Activated CD8-positive, alpha-beta memory T cell treated with anti-CD3 and anti-CD28 coated beads, Interleukin-2, amount 50 U/mL, for 4 hours (primary cell): ENCODE measurements at places on chromosomes 11 and 22.

- no peak for DNase-seq
Measured at GRCh38 chr11:7672276-7672959, 882 bp downstream of the CYB5R2 start.

GRCh38 chr11:115700496-115700895, 196.3 kb upstream of the CADM1 start:
- no peak for DNase-seq

DNA sequence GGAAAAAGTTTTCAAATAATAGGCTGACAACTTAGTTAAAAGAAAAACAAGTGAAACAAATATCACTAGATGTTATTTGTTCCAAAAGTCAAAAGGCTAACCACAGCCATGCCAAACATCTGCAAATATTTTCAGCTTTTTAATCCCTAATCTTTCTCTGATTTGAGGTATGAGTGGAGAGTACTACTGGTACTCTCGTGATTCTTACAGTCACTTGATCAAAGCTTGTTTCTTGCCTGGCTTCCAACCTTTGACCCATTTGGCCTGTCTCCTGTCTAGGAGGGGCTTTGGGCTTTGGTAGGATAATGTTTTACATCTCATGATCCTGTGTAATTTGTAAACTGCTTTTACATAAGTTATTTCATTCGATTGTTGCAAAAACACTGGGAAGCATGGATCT, 301.8 kb upstream of the SORL1-AS1 start:
- DNase-seq, result no peak

GRCh38 chr11:33777906-33778305, 3.6 kb upstream of the FBXO3 start:
- no peak for DNase-seq

DNA sequence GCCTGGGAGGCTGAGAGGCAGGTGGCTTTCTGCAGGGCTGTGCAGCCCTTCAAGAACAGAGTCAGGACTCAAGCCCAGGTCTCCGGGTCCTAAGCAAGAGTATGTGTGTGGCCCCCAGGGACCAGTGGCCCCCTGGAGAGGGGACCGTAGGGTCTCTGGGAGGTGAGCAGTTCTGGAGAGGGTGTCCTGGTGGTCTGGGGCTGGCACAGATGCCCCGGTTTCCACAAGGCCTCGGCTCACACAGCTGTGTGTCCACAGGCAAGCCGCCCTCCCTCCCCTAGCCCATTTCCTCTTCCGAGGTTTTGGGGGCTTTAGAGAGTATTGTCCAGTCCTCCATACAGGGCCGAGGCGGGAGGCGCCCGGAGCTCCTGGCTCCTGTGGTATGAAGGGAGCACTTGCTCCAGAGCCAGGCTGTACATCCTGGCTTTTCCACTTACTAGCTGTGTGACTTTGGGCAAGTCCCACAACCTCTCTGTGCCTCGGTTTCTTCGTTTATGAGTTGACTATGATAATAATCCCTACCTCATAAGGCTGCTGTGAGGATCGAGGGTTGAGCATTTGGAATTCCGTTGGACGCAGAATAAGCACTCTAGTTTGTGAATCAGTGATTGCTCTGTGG, 3.4 kb upstream of the RPS19BP1 start:
- no peak for DNase-seq

- DNase-seq, result no peak
Measured at GRCh38 chr11:119258983-119259382, 52.8 kb downstream of the CBL start.

- no peak for DNase-seq
Measured at GRCh38 chr22:31036671-31037550, 44.2 kb upstream of the SMTN start.

DNA sequence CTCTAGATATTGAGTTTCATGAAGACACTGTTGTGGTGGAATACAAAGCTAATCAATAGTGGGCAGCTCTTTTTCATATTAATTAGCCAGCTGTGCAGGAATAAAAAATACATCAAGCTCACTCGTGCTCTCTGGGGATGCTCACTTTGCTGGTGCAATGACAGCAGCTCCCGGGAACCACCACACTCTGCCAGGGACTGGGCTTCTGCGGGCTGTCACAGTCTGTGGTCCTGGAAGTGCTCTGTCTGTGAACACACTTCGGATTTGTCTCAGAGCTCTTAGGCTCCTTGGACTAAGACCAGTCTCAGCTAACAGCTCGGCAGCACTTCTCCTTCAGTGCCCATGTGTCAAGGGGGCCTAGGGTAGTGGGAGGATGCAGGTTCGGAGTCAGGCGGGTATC, 393.5 kb downstream of the TENM4 start:
- no peak for DNase-seq

- no peak for DNase-seq
Measured at GRCh38 chr11:92653454-92653853, 316.0 kb upstream of the MTNR1B start.

DNA sequence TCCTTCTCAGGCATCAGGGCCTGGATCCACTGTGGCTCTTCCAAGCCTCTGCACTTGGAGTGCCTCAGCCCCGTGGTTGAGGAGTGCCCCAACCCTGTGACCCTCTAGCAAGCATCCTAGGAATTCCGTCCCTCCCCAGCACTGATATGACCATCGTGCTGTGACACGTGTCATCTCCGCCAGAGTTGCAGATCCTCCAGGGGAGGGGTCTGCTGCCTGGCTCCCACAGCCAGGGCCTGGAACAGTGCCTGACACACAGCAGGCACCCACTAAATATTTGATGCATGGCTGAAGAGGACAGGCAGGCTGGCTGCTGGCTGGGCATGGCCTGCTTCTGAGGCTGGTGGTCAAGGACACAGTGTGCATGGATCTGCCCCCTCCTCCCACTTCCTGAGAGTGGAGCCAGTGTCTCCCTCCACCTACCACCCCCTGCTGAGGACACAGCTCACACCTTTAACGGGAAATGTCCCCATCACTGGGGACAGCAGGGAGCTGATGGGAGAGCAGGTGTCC, 1.7 kb upstream of the CD81 start:
- DNase-seq, result no peak

- DNase-seq, result no peak
Measured at GRCh38 chr11:60984636-60985035, 13.2 kb downstream of the CD6 start.

DNA sequence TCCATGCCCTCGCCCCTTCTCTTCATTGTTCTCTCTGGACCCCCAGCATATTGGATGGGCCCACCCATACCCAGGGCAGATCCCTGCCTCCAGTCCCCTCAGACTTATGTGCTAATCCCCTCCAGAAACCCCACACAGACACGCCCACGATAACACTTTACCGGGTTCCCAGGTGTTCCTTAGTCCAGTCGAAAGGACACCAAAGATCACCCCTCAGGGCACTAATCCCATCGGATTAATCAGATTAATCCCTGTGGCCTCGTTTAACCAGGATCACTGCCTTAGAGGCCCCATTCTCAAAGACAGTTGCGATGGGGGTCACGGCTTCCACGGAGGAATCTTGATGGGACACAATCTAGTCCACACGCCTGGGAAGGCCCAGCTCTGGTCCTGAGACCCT, 80.8 kb downstream of the SHANK2 start:
- DNase-seq, result no peak

- no peak for DNase-seq
Measured at GRCh38 chr11:44559207-44559939, 6.1 kb upstream of the CD82 start.

GRCh38 chr11:47380078-47380477, 1.7 kb upstream of the SPI1 start:
- no peak for DNase-seq

DNA sequence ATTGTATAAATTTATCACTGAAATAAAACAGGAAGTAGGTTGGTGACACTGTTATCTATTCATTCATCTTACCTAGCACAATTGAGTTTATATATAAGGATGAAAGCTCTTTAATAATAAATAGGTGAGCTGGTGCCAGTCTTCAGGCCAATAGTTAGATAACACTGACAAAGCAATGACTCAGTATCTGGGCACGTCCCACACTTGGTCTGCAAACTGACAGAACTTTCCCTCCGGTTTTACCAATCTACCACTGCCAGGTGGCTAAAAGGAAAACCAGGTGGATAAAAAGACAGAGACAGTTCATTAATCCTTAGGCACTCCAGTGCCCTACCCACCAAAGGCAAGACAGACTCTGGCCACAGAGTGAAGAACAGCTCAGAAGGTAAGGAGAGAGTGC, 17.6 kb downstream of the DDB1 start:
- DNase-seq, result no peak

DNA sequence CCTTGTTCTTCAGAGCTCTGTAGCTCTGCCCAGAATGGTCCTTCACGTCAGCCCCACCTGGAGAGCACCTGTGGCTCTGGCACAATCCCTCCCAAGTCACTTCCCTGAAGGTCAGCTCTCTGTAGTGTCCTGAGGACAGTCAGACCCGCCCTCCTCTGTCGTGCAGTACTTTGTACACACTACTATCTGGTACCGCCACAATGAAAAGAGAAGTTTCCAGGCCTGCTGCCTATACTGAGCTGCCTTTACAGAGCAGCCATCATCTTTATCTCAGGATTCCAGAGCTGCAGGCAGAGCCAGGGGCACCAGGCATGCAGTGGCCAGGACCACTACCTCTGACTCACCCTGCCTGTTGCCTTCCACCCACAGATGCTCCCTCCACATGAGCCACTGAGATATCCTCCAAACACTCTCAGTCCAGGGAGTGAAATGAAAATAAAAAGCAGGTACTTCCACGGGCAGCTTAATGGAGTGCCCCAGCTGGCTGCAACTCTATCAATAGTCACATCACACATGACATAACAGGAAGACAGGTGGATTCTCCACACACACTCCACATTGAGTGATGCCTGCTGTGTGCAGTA, 7.3 kb downstream of the PACSIN2 start:
- no peak for DNase-seq

- no peak for DNase-seq
Measured at GRCh38 chr22:32760815-32761214, 40.7 kb upstream of the TIMP3 start.

DNA sequence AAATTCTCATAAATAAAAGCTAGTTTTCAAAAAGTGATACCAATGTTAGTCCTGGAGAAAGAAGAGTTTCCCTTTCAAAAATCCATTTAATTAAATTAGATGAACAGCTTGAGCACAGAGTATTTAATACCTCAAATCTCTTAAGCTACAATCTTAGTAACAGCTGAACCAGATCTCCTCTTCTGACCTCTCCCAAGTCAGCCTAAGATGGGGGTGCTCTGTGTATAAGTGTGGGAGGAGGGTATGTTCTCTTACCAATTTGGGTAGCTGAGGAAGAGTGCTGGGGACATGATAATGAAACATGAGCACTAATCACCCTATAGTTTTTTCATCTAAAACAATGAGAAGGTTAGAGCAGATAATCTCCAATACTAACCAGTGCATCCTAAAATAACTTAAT, 9.6 kb downstream of the TPH1 start:
- DNase-seq, result no peak

- DNase-seq, result no peak
Measured at GRCh38 chr11:1770528-1770927, 6.8 kb upstream of the CTSD start.

DNA sequence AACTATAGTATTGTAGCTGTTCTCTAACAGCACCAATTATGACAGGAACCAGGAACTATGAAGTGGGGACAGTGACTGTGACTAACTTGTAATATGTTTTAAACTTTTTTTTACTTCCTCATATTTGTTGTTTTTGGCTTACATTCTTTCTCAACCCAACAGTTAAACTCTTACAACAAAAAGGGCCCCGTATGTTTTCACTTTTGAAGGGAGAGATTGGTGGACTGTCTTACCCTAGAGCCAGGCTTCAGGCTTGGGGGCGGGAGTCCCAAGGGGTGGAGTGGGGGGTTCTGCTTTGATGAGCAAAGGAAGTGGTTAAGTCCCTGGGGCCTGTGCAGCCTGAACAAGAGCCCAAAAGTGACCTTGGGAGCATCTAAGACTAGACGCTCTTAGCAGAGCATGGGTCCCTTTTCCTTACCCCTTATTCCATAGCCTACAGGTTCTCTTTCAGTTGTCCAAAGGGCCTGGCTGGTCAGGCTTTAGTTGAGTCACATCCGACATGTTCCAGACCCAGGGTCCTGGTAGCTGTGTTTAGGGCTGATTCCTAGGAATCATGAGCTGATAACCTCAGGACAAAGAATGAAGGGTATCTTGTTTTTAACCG, 38.8 kb downstream of the STIM1 start:
- DNase-seq, result no peak

- peak; percentile 11 for DNase-seq
Measured at GRCh38 chr11:3200388-3201111, 18.1 kb downstream of the MRGPRG start.

- no peak for DNase-seq
Measured at GRCh38 chr11:111878385-111878848, 548 bp downstream of the FDXACB1 start.

DNA sequence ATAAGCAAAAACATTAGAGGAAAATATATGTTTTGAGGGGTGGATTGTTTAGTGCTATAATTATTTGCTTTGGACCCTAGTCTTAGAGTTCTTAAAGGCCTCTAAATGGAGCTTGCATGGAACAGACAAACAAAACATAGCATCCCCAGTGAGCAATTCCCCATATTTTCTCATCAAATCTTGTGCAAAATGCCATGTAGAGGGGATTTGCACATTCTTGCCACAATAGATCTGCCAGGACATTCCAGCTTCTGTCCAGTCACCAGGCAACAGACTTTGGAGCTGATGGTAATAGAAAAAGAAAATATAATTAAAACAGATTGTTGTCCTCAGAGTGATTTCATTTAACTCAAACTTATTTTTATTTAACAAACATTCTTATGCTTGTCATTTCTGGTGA, 360.3 kb upstream of the PDGFD start:
- DNase-seq, result no peak

DNA sequence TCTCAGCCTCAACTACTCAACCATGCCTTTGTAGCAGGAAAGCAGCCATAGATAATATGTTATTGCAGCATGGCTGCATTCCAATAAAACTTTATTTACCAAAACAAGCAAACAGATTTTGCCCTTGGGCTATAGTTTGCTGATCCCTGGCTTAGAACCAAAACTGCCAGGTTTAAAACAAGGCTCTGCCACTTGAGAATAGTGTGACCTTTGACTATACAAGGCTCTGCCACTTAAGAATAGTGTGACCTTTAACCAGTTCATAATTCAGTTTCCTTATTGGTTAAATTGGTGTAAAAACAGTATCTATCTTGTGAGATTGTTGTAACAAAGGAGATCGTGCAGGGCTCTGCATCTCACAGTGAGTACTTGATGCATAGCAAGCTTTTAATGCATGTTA, 217.3 kb upstream of the MTNR1B start:
- DNase-seq, result no peak

- DNase-seq, result no peak
Measured at GRCh38 chr11:9718147-9718546, 54.3 kb downstream of the SWAP70 start.
